ENCODE measurements at places on chromosomes 12 and 14.

DNA sequence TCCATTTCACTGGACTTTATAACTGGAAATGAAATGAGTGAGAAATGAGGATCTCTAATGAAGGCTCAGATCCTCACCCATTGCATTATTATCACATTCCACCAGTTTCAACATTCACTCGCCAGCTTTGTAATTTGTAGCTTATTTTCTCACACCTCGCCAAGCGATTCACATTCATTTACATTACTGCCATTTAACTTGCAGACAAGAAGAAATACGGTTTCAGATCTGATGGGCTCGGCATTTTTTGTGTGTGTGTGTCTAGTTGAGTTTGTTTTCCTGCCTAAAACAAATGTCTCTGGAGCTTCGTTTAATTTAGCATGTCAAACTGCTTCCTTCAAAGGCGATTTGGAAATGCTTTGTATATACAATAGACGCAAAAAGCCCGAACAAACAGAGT, 132.2 kb downstream of the FLRT2 start:
- DNase-seq = no peak

DNA sequence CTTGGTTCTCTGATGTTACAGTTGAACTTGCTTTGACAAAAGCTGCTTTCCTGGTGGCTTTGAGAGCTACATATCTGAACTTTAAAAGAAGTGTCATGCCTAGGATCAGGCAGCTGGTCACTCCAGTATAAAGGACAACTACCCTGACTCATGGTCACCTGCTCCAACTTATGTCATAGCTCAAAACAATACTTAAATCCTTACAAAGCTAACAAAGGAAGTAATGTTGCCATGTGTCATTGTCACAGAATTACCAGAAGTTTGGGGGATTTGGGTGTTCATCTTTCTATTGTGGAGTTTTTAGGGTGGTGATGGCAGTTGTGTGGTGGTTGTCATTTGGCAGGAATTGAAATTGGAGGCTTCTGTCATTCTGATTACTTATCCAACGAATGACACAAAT, 1.8 kb upstream of the TCP11L2 start:
- no peak for DNase-seq

- DNase-seq = no peak
Observed at GRCh38 chr14:38419579-38419978, 163.7 kb upstream of the CLEC14A start.

- DNase-seq = no peak
Observed at GRCh38 chr12:89909753-89910152, 201.1 kb upstream of the ATP2B1 start.

DNA sequence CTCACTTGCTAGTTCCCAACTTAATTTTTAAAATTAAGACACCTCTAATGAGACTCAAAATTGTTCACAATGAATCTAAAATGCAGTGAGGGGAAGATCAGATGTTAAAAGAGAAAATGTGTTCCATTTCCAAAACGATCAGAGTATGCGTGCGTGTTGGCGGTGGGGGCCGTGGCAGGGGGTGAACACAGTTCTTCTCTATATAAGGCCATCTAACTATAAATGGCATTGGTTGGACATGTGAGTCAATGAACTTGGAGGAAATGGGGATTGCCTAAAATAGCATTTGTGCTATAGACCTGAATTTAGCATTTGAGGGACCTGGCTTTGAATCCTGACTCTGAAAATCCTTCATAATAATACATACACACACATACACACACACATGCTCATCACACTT, 149.4 kb downstream of the FOXN3 start:
- no peak for DNase-seq

DNA sequence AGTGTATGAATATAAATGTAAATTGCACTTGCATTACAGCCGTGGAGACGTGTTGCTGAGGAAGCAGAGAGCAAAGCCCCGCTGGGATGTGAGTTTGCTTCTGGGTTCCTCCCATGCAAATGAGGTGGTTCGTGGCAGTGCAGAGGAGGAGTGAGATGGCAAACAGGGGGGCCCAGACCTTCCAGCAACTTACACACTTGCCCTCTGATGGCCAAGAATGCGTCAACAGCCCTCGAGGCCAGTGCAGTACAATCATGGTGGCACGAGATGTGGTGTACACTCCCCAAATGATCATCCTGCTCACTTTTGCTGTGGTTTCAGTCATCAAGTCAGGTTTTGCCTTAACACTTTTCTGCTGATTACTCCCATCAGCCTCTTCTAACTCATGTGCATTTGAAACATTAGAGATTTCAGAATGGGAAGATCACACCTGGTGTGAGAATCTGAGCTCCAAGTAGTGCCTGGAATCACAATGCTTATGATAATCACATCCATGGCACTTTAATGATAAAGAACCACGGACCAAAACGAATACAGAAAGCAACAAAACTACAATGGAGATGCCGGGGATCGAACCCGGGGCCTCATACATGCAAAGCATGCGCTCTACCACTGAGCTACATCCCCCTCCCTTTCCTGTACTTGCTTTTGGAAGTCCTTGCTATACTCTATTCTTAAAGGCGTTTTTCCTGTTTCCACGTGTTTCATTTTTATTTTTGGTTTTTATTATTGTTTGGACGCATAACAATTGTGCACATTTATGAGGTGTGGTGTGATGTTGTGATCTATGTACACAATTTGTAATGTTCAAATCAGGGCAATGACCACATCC, 7.0 kb upstream of the UBC start:
- DNase-seq = peak; percentile 57

GRCh38 chr12:107557589-107558100, 128.0 kb upstream of the PWP1 start:
- DNase-seq = no peak

GRCh38 chr12:112167718-112168525, 42.6 kb downstream of the TRAFD1 start:
- DNase-seq = no peak

- DNase-seq = no peak
Observed at GRCh38 chr14:33567023-33567728, 383.7 kb downstream of the EGLN3 start.

Data from activated T-cell treated with anti-CD3 and anti-CD28 coated beads, Interleukin-2, amount 50 U/mL, for 4 hours (primary cell).